ENCODE measurements at places on chromosomes 5 and 9. TPM values are rescaled to one million over a fixed set of nuclear protein-coding genes. Genes with fewer than 3 reads are reported as not detected.

GRCh38 chr5:140146523-140146842 lies 20.7 kb downstream of the IGIP start:
- DNase-seq: no peak

DNA sequence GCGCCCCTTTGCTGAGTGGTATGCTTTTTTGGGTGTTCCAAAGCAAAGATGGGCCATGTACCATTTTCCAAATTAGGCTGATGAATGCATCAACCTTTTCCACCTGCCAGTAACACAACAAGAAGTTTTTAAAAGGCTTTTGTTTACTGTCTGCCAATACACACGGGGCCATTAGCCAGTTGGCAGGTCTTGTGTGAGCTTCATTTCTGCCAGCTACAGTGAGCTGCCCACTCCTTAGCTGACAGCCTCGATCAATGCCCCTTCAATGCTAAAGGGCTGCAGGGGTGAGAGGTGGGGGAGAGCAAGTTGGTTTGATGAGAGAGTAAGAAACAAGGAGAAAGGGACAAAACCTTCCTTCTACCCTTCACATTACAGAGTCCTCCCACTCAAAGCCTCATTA lies 128.7 kb downstream of the C5orf15 start:
- no peak for DNase-seq

GRCh38 chr9:124399323-124399967 lies 15.8 kb downstream of the PSMB7 start:
- DNase-seq: no peak

- DNase-seq: no peak
These were observed 44.8 kb upstream of the STARD4 start for GRCh38 chr5:111557111-111557510.

DNM1 gene
- 78.4 TPM for polyA plus RNA-seq

GRCh38 chr5:42163083-42163482 lies 238.0 kb downstream of the FBXO4 start:
- DNase-seq: no peak

SLC25A2 gene
- not detected for polyA plus RNA-seq

DNA sequence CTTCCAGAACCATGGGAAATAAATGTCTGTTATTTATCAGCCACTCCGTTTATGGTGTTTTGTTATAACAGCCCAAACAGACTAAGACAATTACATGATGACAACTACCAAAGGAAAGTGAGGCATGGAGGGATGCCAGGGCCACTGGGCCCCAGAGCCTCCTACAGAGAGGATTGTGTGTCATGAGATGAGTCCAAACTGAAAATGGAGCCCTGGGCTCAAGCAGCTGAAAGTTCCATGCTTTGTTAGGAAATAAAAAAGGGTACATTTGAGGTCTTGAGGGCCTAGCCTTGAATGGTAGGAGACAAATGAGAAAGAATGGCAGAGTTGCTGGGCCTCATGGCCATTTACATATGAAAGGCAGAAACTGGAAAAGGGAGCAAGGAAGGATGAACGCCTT lies 586.5 kb downstream of the CETN3 start:
- DNase-seq: no peak

- no peak for DNase-seq
These were observed 426.2 kb upstream of the BRINP1 start for GRCh38 chr9:119795395-119795794.

- DNase-seq: no peak
These were observed 615 bp downstream of the PSMD5 start for GRCh38 chr9:120841930-120842684.

- no peak for DNase-seq
These were observed 294.6 kb downstream of the BNC2 start for GRCh38 chr9:16575986-16576245.

TAL2 gene
- polyA plus RNA-seq: 1.6 TPM

IL7R gene
- polyA plus RNA-seq: 0.93 TPM

Measured in right renal cortex interstitium (tissue), 3 donors.